ENCODE measurements at places on chromosomes 12 and 14.
A peak's percentile ranks its signal among the peaks of the same experiment; 100 is the strongest.

DNA sequence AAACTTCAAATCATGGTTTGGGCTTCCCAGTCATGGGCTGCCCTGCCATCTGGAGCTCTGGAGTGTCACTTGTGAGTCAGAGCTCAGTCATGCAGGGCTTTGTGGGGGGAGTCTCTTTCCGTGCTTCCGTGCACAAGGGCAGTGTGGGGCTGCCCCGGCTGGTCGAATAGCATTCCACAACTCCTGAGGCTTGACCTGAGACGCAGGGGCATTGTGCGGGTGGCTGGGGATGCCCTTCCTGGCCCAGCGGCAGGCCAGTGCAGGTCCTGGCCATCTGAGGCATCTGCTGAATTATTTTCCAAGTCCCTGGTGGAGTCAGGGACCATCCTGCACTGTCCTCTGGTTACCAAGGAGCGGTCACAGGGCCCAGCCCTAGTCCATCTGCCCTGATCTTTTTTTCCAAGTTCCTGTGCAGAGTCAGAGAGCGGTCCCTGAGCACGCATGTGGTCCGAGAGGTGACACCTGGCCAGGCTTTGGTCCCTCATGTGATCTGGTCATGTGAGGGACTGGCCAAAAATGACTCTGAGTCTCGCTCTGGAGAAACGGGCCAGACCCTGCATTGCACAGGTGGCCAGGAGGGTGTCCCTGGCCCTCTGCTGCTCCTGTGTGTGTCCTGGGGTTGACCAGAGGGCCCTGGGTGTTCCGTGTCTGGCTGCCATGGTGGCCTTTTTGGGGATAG lies 167.0 kb upstream of the ALG10B start:
- DNase-seq: no peak

- no peak for DNase-seq
Observed at GRCh38 chr12:123867141-123867540, 105.0 kb downstream of the DNAH10 start.

DNA sequence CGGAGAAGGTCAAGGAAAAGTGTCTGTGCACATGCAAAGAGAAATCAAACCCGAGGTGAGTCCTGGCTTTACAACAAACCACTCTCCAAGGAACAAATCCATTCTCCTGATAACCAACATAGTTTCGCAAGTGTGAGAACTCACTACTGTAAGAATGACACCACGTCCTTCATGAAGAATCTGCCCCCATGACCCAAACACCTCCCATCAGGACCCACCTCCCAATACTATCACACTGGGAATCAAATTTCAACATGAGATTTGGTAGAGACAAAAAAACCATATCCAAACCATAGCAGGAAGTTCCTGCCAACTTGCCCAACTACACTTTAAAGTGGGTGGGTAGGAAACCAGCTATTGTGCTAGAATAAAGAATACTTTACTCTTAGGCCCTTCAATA lies 2.4 kb upstream of the ERC1 start:
- no peak for DNase-seq

DNA sequence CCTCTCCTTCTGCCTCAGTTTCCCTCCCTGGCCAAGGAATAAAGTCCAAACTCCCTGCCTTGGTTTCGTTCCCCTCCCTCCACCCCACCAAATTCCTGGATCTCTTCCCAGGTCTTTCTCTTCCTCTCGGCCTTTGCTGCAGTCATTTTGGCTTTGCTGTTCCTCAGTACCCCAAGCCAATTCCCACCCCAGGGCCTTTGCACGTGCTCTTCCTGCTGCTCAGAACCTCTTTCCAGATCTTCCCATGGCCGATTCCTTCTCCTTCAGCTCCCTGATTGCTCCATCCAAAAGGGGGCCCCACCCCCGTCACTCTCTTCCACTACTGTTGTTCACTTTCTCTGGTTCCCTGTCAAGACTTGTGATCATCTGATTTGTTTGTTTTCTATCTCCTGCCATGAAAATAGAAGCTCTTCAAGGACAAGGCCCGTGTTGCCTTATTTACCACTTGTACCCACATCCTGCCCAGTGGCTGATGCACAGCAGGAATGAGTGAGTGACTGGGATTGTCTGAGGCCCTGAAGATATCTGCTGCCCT lies 3.1 kb downstream of the HNF1A start:
- DNase-seq: no peak

DNA sequence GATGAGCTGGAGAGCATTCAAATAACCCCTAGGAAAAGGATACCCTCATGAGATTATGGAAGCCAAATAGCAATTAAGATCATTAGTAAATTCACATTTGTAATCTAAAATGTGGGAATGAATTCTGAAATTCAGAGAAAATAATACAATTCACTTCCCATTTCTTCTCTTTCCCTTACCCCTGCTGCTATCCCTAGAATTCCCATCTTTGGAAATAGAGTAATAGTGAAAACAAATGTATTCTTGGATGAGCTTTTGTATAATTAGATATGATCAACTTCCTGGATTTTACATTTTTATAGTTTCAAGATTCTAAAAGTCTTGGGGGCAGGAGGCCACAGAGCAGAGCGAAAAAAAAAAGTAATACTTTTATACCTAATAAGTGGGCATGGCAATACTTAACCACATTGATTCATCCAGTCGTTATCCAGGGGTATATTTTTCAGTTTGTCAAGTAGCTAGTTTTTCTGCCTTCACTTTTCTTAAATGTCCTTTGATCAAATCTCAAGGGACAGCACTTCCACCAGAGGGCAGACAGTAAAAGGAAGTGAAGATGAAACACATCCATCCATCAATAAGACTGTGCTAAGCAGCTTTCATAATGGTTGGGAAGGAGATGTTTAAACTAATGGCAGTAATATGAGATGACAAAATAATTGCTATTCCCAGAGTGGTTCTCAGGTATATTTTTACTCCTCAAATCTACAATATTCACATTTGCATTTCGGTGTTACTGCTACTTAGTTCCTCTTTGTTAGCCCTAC lies 401.3 kb downstream of the DIO2 start:
- no peak for DNase-seq

GRCh38 chr12:3751151-3752095 lies 1.5 kb downstream of the CRACR2A start:
- no peak for DNase-seq

DNA sequence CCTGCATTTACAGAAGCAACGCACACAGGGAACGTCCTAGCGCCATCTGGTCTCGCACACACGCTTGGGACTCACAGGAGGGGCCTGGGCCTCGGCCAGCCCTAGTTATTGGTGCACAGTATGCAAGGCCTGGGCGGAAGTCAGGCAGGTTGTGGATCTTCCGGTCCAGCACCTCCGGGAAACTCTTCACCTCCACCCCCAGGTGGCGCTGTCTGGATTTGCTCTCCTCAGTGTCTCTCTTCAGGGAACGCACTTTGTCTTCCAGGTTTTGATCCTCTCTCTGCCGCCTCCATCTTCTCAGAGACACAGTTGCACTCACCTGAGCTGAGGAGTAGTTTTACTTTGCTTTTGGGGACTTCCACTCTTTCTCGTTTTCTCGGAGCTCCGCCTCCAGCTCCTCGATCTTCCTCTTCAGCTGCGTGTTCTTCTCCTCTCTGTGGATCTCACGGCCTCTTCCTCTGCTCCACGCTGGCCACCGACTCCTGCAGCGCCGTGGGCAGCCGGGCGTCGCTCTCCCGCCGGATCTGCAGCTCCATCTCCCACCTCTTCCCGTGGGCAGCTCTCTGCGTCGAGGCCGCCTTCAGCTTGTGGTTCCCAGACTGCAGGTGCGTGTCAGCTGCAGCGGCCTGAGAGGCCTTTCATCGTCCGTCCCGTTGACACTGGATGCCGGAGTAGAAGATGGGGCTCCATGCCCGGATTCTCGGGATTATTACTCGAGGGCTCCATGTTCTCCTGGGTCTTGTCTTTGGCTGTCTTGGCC lies 933.8 kb downstream of the TMEM121 start:
- DNase-seq: no peak

- peak; percentile 81 for DNase-seq
Observed at GRCh38 chr12:31029916-31030562, 43.6 kb upstream of the DDX11 start.

DNA sequence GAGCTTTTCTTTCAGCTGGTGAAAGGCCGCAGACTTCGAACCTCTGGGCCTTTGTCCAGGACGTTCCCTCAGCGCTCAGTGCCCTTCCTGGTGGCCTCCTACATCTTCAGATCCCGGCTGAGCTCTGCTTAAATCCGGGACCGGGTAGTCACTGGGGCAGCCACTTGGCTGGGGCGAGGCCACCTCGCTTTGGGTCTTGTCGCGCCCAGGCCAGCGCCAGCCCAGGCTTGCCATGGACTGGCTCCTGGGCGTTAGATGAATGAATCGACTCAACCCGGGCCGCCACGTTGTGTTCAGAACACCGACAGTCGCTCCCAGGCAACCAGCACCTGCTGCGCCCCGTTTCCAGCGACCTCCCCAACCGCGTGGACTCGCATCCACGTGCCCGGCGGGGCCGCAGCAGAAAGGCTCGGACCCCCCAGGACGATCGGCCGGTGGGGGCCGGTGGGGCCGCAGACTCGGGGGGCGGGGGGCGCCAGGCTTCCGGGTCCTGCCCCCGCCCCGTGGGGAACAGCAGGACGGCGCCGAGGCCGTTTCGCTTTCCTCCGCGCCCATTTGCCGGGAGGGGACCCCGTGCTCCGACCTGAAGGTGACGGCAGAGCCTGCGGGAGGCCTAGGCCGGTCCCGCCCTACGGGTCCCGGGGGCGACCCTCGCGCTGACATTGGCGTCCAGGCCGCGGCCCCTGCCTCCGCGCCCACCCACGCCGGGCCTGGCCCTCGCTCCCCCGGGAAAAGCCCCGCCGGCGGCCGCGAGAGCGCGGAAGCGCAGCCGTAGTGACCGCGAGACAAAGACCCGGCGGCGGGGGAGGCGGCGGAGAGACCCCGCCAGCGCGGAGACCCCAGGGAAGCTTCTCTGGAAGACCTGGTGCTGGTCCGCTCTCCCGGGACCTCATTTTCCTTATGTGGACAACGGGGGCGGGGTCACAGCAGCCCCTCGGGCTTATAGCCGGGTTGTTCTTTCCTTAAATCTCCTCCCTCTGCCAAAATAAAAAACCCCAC lies 37.3 kb upstream of the RCOR1 start:
- DNase-seq: peak; percentile 74

DNA sequence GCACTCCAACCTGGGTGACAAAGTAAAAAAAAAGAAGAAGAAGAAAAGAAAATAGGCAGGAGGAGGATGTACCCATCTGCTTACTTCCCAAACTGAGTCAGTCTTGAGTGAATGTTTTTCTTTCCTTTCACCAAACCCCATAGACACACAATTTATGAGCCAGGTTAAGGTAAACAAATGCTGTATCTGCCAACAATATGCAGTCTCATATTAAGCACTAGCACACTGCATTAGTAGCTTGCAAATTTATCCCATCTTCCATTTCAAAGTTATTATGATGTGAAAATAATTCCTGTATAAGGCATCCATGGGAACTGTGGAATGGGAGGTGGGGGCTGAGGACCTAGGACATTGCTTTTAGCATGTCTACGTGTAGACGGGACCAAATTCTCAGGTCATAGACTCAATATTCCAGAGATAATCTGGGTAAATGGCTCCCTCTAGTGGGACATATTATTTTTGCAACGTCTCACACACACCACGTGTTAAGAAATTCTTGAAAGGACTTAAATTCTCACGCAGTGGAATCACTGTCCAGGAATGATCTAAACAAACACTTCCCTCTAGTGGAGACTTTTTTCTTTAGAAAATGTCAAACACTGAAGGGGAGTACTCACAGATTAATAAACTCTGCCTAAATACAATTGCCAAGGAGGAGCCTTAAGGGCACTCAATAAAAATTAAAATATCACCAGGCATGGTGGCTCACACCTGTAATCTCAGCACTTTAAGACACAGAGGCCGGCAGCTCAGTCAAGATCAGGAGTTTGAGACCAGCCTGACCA lies 17.1 kb upstream of the OR10P1 start:
- DNase-seq: no peak

DNA sequence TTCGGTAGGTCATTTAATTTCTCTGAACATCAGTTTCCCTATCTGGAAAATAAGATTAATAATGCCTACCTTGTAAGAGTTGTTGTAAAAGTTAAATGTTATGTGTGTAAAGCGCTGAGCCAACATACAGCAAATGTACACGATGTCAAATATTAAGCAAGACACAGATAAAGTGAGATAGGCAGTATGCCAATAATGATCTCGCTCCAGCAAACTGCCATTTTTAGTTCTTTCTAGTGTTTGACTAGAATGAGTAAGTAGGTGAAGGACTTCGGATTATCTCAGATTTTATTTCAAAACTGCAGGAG lies 840 bp downstream of the DHRS7 start:
- no peak for DNase-seq

DNA sequence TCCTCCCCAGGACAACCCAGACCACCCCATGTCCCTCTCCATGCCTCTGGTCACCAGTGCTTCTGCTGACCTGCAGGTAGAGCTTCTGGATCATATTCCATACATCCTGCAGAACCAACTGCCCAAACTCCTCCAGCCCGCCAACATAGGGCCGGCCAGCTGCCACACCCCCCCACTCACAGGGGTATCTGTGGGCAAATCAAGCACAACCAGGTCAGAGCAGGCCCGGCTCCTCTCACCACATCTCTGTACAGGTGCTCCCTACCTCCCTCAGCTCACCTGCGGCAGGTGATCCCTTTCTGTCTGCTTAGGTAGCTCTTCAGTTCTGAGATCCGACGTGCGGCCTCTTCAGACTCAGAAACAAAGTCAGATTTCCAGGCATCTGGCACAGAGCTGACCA lies 29.0 kb downstream of the TEP1 start:
- no peak for DNase-seq

DNA sequence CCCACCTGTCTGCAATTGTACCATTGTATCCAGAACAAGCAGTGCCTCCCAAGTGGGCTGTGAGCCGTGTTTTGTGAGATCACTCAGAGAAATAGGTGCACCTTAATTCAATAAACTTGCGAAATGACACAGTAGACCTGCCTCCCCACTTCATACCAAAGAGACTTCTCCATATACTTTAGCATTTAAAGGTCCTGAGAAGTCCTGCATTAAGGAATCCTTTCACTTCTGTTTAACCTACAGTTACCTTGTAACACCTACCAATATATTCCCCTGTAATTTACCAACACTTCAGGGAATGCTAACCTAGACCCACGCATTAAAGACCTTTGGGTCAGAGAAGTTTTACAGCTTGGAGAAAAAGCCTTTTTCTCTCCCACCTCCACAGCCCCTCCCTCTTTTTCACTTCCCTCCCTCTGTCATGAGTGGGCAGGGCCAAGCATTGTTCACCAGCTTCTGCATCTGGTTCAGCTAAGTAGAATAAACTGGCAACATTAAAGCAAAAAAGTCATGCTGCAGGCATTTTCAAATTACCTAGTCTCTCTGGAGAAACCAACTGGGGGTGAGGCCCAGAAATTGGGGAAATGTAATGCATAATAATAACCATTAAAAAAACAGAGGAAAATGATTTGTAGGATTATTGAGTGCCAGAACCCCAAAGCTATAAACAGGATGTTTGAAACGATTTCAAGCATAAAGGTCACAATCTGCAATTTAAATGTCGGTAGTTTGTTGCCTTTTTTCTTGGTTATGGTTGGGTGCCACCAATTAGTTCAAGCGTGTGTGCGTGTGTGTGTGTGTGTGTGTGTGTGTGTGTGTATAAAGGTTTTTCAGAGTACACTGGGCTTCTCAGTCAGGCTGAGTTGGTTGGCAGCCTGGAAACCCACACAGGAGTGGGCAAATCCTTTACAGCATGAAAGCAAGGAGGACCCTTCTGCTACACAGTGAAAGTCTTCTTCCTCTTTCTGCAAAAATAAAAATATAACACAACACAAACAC lies 13.7 kb upstream of the WSCD2 start:
- DNase-seq: no peak
